Activated T-helper 17 cell treated with anti-CD3 and anti-CD28 coated beads, Interleukin-2, amount 50 U/mL, for 72 hours (primary cell): ENCODE measurements at places on chromosomes 2 and 18.

GRCh38 chr2:79750321-79750720 is 237.5 kb downstream of the CTNNA2 start:
- no peak for ATAC-seq

DNA sequence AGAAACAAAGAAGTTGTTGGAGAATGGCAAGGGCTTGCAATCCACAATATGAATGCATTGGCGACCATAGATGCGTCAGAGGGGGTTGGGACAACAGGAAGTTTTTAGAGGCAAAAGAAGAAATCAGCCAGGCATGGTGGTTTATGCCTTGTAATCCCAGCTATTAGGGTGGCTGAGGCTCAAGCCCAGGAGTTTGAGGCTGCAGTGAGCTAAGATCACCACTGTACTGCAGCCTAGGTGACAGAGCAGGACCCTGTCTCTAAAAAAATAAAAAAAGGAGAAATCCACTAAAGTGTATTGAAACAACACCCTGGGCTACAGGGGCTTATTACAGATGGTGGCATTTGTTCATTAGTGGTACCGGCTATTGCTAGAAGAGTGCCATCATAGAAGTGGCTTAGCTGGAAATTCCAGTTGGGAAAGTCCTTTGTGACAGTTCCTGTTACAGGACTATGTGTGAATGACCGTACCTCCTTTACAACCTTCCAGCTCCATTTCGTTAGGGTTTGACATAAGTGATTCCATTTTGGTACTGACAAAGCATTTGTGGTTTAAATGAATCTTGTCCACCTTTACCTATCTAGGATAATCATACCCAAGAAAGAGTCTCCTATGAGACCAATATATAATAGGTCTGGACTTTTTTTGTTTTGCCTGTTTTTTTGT is 10.7 kb upstream of the WDSUB1 start:
- ATAC-seq: no peak

DNA sequence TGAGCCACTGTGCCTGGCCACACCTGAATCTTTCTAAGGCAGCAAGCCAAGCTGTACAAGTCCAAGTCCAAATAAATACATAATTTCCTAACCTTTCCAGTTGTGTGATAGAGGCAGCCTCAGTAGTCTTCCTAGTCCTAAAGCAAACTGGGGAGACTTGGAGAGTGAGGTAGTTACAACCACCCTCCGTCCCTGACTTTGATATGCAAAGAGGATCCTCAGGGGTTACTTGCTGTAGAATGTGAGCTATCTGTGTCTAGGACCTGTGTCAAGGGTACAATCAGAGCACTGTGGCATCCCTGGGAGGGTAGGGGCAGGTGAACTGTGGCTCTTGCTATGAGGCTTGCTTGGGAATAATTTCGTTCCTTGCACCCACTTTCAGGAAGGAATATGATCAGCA is 28.3 kb upstream of the KCNG3 start:
- ATAC-seq: no peak

- no peak for ATAC-seq
Observed at GRCh38 chr18:10705786-10706185, 180.0 kb downstream of the NAPG start.

DNA sequence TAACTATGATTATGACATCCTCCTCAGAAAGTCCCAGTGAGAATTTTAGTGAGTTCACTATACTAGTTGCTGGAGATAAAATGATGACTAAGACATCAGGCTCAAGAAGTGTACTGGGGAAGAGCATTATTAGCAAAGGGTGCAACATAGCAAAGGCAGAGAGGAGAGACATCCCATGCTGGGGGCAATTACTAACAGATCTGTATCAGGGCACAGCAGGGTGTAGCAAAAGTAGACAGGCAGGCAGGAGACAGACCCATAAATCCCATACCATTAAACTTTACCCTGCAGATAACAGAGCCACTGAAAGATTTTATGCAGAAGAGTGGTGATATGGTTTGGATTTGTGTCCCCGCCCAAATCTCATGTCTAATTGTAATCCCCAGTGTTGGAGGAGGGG is 161.7 kb downstream of the SP3 start:
- ATAC-seq: no peak

GRCh38 chr2:237662671-237663093 is 35.3 kb downstream of the LRRFIP1 start:
- ATAC-seq: peak; percentile 81

DNA sequence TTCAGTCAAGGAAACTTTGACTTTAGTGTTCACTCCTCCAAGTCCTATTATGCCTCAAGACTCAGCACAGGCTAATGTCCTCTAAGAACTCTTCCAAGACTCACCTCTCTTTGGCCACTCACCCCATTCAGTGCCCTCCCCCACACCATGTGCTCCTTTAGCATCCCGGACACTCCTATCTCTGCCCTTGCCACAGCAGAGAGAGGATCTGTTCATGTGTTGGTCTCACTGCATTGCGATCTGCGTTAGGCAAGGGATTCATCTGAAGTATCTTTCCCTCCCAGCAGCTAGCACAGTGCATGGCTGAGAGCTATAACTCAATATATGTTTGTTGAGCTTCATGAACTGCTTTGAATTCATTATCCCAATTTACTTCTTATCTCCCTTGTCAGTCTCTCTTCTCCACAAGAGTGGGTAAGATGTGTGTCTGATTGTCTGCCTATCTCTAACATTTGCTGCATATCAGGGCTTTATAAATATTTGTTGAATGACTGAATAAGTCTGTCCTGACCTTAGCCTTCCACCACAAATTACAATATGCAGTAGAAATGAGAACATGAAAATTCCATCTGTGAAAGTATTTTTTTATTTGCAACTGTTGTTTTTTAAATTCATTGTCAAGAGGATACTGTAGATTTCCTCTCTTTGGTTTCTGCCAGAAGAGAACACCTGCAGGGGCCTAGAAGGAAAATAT is 179.9 kb upstream of the NCKAP5 start:
- ATAC-seq: no peak

- no peak for ATAC-seq
Observed at GRCh38 chr2:213752575-213752974, 468.3 kb downstream of the SPAG16 start.

GRCh38 chr18:36934884-36935283 is 106.0 kb downstream of the KIAA1328 start:
- ATAC-seq: no peak

DNA sequence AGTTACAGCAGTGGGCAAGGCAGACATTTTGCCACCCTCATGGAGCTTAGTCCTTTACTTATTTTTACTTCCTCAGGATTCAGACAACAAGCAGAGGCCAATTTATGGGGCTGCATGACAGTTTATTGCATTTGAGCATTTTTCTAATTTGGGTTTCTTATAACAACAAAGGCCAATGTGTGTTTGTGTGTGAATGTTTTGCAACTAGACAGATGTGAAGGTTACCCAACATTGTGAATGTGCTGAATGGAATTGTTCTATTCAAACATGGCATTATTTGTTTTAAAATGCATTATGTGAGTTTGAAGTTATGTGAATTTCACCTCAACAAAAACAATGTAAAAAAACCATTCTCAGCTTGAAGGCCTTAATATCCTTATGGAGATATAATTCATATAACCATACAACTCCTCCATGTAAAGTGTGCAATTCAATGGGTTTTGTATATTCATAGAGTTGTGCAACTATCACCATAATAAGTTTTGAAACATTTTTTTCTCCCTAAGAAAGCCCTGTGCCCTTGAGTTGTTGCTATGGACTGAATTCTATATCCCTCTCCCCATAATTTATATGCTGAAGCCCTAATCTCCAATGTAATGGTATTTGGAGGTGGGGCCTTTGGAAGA is 57.3 kb downstream of the CCDC195 start:
- ATAC-seq: no peak

DNA sequence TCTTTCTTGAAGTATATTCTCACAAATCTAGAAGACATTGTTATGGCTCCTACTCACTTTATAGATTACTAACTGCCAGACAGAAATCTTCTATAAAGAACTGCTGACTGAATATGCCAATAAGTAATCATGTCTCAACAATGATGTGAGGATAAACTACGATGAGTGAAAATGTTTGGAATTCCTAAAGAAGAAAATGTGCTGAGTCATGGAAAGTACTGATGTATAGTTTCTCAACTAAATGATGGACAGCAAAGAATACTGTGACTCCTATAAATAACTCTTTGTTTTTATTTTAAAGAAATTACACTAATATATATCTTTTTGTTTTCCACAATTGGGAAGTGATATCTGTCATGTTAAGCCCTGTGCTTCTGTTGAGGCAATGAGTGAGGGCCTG is 232.9 kb downstream of the LNPK start:
- no peak for ATAC-seq

DNA sequence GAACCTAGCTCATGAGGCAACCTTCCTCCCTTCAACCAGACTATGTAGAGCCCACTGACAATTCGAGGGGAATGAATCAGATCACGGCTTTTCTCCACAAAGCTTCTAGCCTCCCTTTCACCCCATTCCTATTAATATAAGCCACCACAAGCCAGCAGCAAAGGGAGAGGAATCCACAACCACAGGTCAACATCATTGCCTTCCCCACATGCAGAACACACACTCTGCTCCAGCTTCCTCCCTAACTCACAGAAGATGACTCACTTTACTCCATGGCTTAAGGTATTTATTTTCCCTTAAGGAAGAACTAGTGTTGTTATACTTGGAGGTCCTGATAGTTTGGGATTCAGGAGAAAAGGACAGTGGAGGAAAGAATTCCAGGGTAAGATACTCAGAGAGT is 272.2 kb downstream of the C1D start:
- no peak for ATAC-seq

DNA sequence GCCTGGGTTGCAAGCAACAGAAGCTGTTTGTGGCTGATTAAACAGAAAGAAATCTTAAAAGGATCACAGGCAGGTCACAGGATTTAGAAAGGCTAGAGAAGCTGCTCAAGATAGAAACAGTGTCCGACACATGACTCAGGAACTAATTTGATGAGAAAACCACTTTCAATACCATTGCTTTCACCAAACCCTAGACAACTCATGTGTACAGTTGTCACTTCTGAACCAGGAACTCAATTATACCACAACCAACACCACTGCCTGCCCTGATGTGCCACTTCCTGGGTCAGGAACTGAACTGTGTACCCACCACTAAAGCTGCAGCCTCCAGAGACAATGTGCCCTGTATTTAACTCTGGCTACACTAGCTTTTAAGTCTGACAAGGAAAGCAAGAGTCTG is 56.0 kb downstream of the TMEM247 start:
- peak; percentile 98 for ATAC-seq

DNA sequence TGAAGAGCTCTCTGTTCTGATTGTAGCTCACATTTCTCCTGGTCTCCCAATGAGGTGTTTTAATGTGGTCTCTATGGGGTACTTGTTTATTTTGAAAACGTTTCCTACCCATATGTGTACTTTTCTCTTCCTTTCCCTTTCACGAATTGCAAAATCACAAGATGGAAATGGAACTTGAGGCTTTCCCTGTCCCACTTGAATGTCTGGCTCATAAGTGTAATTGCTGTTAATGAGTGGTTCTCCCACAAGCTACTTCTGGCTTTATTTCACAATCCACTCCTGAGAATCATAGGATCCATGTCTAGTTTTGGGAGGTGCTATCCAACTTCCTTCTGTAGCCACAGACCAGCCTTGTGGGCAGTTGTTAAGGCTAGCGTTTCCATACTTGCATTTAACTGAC is 81.1 kb upstream of the CAVIN2 start:
- no peak for ATAC-seq

GRCh38 chr2:85822766-85823165 is 66.0 kb downstream of the ST3GAL5 start:
- no peak for ATAC-seq

GRCh38 chr2:196955036-196955435 is 28.5 kb upstream of the PGAP1 start:
- no peak for ATAC-seq

GRCh38 chr18:58005011-58005410 is 39.0 kb upstream of the NEDD4L start:
- no peak for ATAC-seq

GRCh38 chr18:74949611-74950010 is 259.3 kb downstream of the PTGR3 start:
- ATAC-seq: peak; percentile 50

GRCh38 chr2:218294430-218295022 is 2.2 kb upstream of the TMBIM1 start:
- no peak for ATAC-seq

- ATAC-seq: no peak
Observed at GRCh38 chr2:3650140-3650920, 7.7 kb upstream of the ALLC start.
